GM23248 (cell line): ENCODE measurements at places on chromosomes 16 and 17. TPM values are rescaled to one million over a fixed set of nuclear protein-coding genes. Genes with fewer than 3 reads are reported as not detected.

TPPP3 gene
- not detected in 2 replicates for total RNA-seq

DNA sequence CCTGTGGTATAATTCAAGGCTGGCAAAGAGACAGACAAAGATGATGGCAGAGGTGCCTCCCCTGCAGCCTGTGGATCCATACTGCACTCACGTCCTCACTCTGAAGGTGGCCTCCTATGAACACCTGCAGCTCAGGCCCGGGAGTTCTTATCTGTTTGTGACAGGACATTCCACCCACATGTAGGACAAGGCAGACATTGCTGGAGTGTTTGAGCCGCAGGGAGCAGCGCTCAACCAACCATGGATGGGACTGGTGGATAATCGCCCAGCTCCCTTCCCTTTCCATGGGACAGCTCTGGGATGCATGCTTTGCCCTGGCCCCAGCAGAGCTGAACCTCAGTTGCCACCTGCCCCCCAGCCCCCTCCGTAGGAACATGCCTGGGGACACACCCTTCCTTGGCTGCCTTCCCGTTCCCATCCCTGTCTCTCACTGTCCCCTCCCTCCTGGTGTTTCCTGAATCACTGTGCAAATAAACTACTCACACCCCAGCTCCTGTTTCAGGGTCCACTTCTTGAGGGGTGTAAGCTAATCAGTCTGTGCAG is 22.2 kb downstream of the ITPRIPL2 start:
- DNase-seq = peak; percentile 34

KRTAP2-3 gene
- total RNA-seq = 0.38 and 13.4 TPM in 2 replicates

DNA sequence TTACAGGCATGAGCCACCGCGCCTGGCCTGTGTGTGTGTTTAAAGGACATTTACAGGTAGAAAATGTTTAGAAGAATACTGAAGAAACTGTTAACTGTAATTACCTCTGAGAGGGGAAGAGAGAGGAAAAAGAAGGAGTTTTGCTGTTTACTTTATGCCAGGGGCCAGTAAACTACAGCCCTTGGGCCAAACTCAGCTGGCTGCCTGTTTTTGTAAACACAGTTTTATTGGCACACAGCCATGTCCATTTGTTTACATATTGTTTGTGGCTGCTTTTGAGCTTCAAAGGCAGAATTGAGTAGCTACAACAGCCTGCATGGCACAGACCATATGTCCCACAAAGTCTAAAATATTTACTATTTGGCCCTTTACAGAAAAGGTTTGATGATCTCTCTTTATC is 76.4 kb downstream of the GPR139 start:
- no peak for DNase-seq

DNA sequence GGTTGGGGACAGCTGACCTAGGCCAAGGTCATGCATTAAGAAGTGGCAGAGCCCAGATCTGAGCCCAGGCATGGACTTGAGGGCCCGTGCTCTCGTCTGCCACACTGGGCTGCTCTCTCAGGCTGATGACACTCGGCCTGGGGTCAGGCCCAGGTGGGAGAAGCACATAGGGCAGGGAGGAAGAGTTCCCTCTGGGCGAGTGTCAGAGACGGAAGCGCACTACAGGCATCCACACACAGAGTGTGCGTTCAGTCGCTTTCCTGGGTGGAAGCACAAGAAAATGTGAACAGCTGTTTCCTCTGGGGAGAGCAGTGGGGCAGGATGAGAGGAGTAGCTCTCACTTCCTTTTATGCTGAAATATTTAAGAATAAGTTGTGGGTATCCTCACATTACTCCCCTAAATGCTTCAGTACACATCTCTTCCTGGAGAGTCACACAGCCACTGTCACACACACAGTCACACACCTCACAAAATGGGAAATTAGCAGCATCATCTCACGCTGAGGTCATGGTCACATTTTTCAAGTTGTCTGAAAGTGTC is 59.7 kb downstream of the B9D1 start:
- no peak for DNase-seq

- no peak for DNase-seq
Measured at GRCh38 chr16:65339062-65339461, 217.2 kb upstream of the CDH11 start.
